ENCODE measurements at places on chromosomes 16 and 17.

DNA sequence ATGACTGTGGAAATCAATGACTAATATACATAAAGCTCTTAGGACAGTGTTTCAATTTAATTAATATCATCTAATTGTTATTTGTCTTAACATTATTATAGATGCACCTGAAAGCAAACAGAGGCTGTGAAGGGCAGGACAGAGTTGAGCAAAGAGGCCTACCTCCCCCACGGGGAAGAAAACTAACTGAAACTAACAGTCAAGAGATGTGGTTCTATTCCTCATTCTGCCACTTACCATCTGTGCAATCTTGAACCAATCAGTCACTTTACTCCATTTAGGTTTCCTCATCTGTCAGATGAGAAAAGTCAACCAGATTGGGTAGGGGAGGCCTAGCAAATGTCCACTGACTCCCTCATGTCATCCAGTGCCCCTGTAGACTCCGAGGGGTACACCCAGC is 59.1 kb downstream of the C17orf67 start:
- DNase-seq, result no peak

GRCh38 chr16:81698310-81698641 is 80.8 kb upstream of the PLCG2 start:
- no peak for DNase-seq

- DNase-seq, result peak; percentile 22
Observed at GRCh38 chr16:69166221-69166833, 20.6 kb upstream of the SNTB2 start.

DNA sequence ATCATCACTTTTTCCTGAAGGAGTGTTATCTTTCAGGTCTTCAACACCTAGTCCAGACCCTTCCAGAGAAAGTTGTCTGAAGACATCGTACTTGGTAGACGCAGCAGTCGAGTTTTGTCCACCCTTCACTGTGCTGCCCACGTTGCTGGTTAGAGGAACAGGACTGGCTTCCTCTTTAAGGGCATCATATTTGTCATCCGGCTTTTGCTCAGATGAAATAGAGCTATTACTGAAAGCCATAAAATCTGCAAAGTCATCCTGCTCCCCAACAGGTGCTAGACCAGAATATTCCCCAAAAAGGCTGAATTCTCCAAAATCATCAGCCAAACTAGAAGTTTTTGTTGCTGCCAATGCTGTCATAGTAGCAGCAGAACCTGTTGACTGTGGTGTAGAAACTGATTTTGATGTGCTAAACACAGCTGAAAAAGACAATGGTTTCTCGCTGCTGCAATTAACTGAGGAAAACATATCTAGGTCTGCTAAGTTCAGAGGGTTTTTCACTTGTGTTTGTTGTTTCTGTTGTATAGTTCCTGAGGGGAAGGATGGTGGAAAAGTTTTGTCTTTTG is 55.7 kb downstream of the SYNRG start:
- DNase-seq, result no peak

GRCh38 chr16:85349365-85350145 is 237.3 kb upstream of the CIBAR2 start:
- no peak for DNase-seq

- DNase-seq, result no peak
Observed at GRCh38 chr17:1604831-1605528, 23.7 kb downstream of the SLC43A2 start.

- no peak for DNase-seq
Observed at GRCh38 chr16:17461951-17462729, 8.6 kb downstream of the XYLT1 start.

- no peak for DNase-seq
Observed at GRCh38 chr16:72961863-72962262, 86.1 kb downstream of the ZFHX3 start.

GRCh38 chr17:38906460-38907228 is 18.8 kb upstream of the LASP1NB start:
- no peak for DNase-seq

GRCh38 chr16:56910112-56910511 is 21.8 kb upstream of the HERPUD1 start:
- DNase-seq, result no peak

GRCh38 chr16:82899731-82900450 is 273.1 kb downstream of the CDH13 start:
- DNase-seq, result no peak

DNA sequence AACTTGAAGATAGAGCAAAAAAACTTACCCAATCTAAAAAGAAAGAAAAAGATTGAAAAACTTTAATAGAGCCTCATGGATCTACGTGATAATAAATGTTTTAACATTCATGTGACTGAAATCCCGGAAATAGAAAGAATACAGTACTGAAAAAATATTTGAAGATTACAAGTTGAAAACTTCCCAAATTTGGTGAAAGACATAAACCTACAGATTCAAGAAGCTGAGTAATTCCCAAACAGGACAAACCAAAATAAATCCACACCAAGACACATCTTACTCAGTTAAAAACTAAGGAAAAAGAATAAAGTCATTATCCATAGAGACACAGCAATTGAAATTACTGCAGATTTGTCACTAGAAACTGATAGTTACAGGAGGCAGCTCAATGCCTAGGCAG is 121.8 kb upstream of the NUDT7 start:
- no peak for DNase-seq

GRCh38 chr17:10398352-10398751 is 23.4 kb downstream of the MYH8 start:
- DNase-seq, result no peak

DNA sequence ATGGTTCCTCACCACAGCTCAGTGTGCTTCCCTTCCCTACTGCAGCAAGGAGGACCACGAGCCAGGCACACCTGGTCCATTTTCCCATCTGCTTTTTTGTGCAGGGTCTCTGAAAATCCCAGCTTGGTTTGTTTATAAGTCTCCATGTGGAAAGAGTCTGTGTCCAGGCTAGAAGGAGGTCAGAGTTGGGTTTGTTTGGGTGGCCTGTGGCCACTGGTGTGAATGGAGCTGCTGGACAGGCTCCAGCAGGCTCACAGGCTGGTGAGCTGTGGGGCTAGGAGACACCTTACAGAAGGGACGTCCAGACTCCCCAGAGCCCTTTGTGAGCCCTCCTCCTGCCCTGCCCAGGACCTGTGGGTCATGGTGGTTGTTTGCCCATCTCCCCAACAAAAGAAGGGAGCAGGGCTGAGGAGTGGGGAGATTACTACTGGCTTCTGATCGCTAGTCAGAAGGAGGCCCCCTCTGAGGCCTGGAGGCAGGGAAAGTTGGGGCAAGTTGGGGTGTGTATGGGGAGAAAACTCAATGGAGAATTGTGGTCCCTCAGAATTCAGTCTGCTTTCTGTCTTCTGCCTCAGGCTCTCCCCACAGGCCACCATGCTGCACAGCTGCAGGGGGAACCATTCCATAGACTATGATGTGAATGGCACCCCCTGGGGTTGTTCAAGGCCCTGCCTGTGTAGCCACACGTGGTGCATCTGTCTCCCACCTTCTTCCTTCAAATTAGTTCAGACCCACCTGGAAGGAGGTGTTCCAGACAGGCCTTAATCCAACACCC is 4.1 kb downstream of the RARA start:
- DNase-seq, result no peak

DNA sequence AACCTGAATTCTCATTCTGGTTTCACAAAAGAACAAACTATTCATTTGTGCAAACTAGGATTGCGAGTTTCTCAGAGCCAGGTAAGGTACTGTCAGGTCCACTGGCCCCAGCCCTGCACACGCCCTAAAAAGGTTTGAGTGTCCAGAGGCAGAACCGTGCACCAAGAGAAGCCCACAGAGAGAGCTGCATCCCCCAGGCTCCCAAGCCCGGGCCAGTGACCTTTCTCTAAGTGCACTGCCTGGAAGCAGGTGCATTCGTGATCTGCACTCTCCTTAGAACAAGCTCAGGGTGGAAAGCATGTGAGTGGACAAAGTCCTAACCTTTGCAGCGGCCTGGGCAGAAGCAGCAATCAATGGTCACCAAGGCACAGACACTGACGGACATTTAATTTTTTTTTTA is 26.8 kb downstream of the MEAK7 start:
- no peak for DNase-seq

- peak; percentile 67 for DNase-seq
Observed at GRCh38 chr16:46607529-46607928, 13.7 kb downstream of the SHCBP1 start.

DNA sequence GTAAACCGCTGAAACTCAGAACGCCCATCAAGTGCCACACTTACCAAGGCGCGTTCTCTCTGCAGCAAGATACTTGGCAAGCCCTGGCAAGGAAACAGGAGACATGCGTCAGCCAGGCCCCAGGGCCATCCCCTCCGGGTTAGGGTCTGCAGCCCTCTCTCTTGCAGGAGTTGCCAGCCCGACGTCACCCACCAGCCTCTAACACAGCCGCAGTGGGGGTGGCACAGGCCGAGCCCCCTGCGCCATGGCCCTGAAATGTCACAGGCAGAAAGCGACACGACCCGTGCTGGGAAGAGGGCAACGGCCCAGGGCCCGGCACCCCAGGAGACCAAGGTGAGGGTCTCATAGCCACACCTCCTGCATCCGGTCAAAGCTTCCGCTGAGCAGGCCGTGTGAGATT is 21.9 kb downstream of the ELAC2 start:
- no peak for DNase-seq

- no peak for DNase-seq
Observed at GRCh38 chr17:17509601-17510425, 13.6 kb upstream of the RASD1 start.

- DNase-seq, result peak; percentile 89
Observed at GRCh38 chr17:19958023-19958422, 19.6 kb downstream of the AKAP10 start.

DNA sequence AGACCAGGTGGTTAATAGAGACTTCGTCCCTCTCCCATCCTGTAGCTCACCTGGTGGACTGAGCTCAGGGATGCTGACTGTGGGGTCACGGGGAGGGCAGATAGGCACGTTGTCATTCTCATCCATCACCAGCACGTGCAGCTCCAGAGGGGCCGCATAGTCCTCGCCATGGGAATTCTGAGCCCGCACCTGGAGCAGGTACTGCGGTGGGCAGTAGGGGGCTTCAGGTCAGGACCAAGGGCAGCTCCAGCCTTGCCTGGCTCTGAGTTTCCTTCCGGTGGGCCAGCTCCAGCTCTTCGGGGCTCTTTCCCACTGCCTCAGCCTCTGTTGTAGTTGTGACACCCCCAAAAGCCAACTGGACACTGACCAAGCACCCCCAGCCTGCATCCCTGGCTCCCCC is 5.6 kb downstream of the CDH16 start:
- no peak for DNase-seq

GRCh38 chr17:2700491-2701141 is 10.9 kb downstream of the CLUH start:
- DNase-seq, result no peak

DNA sequence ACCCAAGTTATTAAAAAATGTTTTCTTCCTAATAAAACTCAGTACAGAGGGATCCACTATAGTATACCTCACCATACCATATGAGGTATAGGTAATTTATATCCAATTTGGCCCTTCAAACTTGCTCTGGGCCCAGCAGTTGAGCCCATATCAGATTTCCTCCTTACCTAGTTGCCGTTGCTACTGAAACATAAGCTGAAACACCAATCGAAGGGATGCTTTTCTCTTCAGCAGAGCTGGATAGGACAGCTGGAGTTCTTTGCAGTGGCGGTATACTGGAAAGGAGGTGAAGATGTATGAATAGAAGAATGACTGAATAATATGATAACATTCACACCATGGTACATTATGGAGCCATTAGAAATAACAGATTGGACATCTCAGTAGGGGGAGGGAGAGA is 42.7 kb downstream of the TNRC6C start:
- DNase-seq, result no peak

- no peak for DNase-seq
Observed at GRCh38 chr17:72928454-72929136, 163.9 kb downstream of the SLC39A11 start.

DNA sequence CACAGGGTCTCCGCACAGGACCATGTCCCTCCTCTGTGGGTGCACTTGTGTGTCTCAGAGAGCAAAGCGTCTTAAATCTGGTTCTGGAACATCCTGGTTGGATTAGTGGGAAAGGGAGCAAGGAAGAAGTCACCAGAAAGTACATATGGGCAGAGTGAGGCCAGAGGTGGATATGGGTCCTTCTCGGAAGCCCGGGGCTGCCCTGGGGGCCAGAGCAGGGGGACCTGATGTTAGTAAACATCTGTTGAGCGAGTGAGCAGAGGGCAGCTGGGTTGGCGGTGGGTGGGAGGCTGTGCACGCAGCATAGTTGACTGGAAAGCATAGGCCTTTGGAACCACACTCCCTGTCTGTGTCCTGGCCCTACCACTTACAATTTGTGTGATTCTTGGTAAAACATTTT is 22.7 kb downstream of the UNC13D start:
- no peak for DNase-seq

DNA sequence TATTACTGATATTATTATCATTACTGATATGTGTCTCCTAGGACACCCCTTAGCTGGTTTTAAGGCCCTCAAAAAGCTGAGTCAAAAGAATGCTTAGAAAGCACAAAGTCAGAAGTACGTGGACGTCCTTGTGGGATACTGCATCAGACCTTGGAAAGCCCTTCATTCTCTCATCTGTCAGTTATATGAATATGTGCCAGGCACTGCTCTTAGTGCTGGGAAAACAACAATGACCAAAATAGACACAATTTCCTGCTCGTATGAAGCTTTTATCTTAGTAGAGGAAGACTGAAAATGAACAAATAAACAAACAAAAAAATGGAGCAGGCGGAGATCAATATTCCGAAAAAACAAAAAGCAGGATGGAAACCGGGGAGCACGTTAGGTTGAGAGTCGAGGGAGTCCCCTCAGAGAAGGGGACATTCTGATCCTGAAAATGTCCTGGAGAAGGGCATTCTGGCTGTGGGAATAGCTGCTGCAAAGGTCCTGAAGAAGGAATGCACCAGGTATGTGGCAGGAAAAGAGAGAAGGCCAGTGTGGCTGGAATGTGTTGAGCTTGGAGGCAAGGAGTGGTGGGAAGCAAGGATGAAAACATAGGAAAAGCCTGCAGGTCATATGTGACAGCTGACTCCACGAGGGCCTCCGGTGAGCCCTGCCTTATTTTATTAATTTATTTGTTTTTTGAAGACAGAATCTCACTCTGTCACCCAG is 15.5 kb upstream of the TMEM94 start:
- DNase-seq, result no peak

DNA sequence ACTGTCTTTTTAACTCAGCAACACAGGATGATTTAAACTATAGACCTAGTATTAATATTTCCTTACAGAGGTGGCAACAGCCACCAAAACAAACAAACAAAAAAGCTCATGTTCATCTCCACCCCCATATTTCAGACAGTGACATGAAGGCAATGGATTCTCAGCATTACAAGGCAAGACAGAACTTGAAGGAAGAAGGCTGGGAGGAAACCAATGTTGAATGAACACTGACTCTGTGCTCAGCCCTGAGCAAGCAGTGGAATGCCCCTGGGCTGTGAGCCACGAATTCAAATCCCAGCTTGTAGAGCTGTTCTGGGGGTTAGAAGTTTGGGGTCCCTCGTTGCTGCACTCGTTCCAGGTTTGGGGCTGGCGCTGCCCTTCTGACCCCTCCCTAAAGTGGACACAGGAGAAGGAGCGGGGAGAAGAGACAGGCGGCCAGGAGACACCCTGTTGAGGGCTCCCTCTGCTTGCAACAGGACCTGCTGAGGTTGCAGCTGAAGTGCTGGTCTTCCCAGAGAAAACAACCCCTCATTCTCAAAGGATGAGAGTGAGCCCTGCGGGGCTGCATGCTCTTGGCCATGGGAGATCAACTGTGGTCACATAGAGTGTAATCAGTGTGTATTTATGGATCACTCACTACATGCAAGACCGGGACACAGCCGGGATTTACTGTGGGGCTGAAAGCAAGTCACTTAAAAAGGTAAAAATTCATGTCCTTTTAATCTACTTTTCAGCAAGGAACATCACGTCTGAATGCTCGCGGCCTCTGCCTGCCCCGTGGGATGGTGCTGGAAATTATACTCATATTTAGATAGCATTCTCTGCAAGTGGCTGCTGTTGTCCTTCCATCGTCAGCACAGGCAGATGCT is 34.3 kb downstream of the MYH3 start:
- DNase-seq, result no peak

Measured in fibroblast of skin of scalp (primary cell).